ENCODE measurements at places on chromosomes 6 and 20.

DNA sequence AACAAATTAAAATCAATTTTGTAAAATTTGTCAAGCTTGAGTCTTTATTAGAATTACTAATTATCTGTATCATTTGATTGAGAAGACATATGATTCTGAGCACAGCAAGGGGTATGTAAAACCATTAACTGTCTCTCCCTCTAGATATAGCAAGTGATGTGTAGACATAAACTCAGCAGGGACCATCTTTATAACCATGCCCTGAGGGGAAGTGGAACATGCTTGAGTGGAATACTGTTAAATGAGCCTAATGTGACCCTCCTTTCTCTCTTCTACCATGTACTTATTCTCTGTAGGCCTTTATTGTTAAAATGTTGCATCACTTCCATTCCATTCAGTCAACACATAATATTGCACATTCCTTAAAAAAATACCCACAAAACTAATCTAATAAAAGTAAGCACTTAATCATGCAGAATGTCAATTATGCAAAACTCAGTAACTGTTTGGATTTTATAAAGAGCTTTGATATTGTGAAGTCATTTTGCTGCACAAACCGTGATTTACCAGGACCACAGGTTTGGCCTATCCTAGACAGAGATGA lies 896.6 kb upstream of the MANEA start:
- no peak for DNase-seq

- DNase-seq = no peak
Measured at GRCh38 chr6:140537834-140538705, 1163.6 kb upstream of the CITED2 start.

- no peak for DNase-seq
Measured at GRCh38 chr6:147322299-147323162, 118.3 kb downstream of the STXBP5 start.

- no peak for DNase-seq
Measured at GRCh38 chr6:128206610-128207426, 306.0 kb upstream of the THEMIS start.

GRCh38 chr20:22563062-22563965 lies 21.1 kb downstream of the FOXA2 start:
- no peak for DNase-seq

DNA sequence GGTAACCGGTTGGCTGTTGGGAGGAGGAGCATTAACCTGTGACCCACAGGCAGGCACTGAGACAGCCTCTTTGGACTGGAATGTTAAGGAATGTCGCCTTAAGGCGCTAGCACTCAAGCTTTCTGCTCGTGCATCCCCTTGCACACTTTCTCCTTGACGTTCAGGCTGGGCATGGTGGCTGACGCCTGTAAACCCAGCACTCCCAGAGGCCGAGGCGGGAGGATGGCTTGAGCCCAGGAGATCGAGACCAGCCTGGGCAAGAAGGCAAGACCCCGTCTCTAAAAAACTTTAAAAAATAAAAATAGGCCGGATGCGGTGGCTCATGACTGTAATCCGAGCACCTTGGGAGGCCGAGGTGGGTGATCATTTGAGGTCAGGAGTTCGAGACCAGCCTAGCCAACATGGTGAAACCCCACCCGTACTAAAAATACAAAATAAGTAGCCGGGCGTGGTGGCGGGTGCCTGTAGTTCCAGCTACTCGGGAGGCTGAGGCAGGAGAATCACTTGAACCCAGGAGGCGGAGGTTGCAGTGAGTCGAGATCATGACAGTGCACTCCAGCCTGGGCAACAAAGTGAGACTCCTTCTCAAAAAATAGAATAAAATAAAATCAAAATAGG lies 1.9 kb upstream of the GID8 start:
- DNase-seq = no peak

- no peak for DNase-seq
Measured at GRCh38 chr20:4702562-4703280, 19.0 kb upstream of the PRND start.

GRCh38 chr6:106316375-106316766 lies 9.2 kb downstream of the ATG5 start:
- DNase-seq = no peak

GRCh38 chr6:21807299-21808044 lies 213.9 kb downstream of the SOX4 start:
- no peak for DNase-seq

DNA sequence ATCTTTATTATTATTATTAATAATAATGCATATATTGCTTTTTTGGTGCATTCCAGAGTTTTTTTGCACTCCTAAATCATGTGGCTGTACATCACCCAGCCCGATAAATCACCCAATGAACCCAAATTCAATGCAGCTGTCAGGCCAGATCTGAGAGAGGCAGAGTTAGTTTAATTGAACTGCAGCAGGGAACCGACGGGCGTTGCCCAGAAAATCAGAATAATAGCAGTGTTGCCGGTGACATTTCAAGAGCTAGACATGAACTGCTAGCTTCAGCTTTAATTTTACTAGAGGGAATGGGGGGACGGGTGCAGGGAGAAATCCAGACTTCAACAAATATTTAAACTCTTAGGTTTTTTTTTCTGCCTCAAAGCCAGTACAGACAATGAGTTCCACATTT lies 135.0 kb downstream of the CLIC5 start:
- DNase-seq = no peak

Data from progenitor cell of endocrine pancreas (in vitro differentiated cells).